NCI-H446 (cell line): ENCODE measurements at places on chromosomes 4 and X.

DNA sequence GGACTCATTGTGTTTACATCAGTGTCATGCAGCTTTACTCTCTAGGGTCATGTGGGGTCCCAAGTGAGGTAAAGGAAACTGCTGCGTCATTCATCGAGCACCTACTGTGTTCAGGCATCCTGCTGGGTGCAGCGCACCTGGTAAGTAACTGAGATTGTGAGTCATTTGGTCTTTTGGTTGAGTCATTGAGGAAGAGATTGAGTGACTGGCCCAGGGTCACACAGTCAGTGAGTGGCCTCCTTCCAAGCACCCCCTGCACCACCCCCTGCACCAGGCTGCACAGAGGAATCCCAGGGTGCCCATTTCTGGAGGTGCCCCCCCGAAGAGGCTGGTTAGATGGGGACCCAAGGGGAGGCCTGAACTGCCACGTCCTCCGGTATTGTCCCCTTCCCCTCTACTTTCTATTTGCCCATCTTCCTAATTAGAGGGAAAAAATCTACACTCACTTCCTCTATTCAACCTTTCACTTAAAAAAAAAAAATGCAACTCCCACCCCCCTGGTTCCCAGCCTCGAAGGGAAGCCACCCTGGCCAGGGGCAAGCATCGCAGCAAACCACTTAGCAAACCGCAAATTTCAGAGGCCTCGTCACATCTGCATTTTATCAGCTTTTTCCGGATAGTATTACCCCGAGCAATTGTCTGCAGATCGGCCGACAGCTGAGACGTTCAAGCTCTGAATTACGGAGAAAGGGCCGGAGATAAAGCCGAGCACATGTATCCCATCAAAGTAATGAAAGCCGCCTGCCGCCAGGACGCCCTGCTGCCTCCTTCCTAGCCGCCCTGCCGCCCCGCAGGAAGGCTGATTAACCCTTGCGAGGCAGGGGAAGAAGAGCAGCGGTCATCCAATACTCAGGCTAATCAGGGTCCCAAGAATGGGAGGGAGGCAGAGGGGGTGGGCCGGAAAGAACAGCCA lies 96.3 kb upstream of the MSX1 start:
- DNase-seq: no peak

DNA sequence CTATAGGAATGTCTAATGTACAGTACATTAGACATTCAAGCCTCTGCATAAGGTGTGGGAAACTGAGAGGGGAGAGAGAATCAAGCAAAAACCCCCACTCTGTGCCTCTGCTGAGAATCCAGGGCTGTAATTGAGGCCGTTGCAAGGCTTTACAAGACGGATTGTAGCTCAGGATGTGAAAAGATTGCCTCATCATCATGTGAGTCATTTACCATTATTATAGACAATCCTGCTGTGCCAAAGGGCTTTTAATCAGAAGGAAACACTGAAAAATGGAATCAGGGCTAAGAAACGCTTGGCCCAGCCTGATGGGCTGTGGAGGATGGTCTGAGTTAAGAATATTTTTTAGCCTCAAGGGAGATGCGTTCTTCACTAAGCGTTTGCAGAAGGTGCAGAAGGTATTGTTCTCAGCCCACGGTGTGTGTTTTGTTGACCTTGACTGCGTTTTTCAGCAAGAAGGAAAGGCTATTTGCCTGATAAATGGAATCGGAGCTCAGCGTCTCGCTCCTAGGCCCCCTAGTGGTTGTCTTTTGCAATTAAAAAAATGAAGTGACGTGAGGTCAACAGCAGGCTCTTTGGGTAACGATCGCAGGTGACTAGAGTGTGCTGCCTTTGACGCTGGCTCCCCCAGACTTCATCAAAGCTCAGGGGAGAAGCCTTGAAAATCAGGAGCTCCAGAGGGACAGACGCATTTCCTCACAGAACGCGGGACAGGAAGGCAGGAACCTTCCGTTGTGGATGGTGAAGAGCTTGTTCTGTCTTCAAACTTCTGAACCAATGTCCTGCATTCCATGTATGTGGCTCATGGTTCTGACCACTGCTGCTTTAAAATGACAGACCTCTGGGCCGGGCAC lies 18.1 kb upstream of the CHRNA9 start:
- DNase-seq: no peak

GRCh38 chr4:1137063-1137776 lies 23.9 kb upstream of the RNF212 start:
- DNase-seq: no peak

GRCh38 chr4:117324851-117325491 lies 239.6 kb upstream of the TRAM1L1 start:
- no peak for DNase-seq

DNA sequence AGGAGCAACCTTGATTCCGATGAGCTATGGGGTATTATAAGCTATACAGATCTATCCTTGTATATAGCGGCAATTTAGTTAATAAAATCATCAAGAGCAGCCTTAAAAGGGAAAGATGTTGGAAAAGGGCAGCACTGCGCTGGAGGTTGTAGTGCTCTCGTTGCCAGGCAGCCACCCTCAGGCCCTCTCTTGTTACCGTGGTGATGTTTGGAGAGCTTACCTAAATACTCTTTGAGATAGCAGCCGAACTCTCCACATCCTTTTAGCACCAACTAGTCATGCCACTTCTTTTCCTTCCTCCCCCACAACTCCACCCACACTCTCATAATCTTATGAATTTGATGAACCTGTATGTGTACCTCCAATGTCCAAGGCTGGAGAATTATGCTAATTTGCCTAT lies 3.8 kb upstream of the RADX start:
- DNase-seq: no peak

DNA sequence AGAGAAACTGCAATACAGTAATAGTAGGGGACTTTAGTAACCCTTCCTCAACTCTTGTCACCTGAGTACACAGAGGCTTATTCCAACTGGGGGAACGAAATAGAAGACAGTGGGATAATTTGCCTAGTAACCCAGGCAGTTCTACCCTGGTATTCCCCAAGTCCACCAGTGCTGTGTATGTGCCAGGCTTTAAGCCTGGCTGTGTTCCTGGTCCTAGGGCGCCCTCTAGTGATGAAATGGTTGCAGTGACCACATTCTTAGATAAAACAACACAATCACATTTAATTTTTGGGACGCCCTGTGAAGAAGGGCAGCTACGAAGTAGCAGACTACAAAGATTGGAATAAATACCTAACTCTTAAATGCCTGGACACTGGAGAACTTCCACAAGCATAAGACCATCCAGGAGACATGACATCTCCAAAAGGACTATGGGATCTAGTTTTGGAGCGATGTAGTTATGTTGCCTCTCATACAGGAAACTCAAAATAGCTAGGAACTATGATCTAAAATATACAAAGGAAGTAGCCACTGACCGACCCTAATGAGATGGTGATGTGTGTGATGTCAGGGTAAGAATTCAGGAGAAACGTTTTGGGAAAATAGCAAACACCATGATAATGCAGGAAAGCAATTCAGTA lies 288.5 kb upstream of the ZCCHC13 start:
- DNase-seq: peak; percentile 31

DNA sequence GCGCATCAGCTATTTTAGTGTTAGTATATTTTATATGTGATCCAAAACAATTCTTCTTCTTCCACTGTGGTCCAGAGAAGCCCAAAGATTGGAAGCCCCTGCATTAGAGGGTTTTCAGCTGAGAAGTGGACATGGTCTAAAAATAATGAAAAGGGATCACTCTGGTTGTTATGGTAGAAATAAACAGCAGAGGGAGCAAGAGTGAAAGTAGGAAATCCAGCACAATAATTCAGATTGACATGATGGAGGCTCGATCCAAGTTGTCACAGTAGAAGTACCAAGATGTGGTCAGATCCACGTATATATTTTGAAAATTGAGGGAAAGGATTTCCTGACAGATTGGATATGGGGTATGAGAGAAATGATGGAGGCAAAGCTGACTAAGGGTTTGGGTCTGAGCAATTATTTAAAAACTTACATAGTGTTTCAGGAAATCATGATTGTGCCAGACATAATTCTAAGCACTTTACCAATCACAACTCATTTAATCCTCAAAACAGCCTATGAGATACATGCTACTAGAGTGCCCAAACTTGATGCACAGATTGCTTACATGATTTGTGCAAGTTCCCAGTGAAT lies 17.0 kb upstream of the TMEM144 start:
- peak; percentile 47 for DNase-seq
